Stimulated activated CD4-positive, alpha-beta T cell treated with anti-CD3 and anti-CD28 coated beads, TNF-alpha, amount 100 ng/mL, for 1 hour (primary cell): ENCODE measurements at places on chromosomes 16 and 17.

- no peak for DNase-seq
These were observed 4.2 kb downstream of the SYT17 start for GRCh38 chr16:19172098-19172780.

- DNase-seq, result no peak
These were observed 202.2 kb upstream of the CHMP6 start for GRCh38 chr17:80789356-80789902.

- DNase-seq, result no peak
These were observed 230.4 kb downstream of the C16orf78 start for GRCh38 chr16:49603956-49604355.

- no peak for DNase-seq
These were observed 196.2 kb upstream of the DYNLRB2 start for GRCh38 chr16:80344570-80344969.

GRCh38 chr17:53032861-53033271, 789.9 kb upstream of the KIF2B start:
- no peak for DNase-seq

DNA sequence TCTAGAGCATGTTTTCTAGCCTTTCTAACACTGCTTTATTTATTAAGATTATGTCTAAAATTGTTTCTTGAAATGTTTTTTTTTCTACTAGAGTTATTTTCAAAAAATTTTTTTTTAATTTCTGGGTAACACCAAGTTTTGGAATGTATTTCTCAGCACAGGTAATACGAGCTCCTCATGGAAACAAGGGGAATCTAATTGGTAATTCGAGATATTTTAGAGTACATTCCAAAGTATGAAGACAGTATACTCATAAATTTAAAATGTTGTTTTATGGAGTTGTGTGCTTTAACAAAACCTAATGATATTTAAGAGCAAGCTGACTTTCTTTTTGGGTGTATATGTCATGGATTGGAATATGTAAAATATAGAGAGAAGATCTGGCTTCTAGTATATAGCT, 42.4 kb downstream of the OMG start:
- DNase-seq, result no peak

GRCh38 chr17:76270770-76271668, 5.9 kb downstream of the UBALD2 start:
- no peak for DNase-seq

- DNase-seq, result no peak
These were observed 77.3 kb downstream of the CEP112 start for GRCh38 chr17:66114609-66115008.

DNA sequence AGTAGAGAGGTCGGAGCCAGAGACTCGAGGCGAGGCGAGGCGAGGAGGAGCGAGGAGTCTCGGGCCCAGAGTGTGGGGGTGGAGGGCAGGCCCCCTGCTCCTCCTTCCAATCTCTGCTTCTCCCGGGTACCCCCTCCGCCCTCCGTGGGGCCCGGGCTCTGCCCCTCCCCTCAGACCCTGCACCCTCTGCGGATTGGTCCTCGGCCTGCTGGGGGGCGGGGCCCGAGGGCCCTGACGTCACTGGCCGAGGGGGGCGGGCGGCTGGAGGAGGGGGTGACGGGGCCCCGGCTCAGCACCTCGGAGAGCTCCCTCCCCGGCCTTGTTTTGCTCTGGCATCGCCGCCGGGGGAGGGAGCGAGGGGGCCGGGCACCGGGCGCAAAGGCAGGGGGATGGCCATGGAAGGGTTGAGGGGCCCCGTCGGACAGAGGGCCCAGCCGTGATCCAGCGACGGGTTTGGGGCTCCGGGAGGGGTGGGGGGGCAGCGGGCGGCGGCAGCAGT, at the start of gene RUNDC3A:
Gene RUNDC3A, plus strand, starts transcription at position 282 of the 499 bp plus-strand sequence. CDS start 232 bp downstream, outside the sequence.
- DNase-seq, result peak; percentile 59

GRCh38 chr16:4008116-4008515, 108.1 kb downstream of the ADCY9 start:
- DNase-seq, result no peak

DNA sequence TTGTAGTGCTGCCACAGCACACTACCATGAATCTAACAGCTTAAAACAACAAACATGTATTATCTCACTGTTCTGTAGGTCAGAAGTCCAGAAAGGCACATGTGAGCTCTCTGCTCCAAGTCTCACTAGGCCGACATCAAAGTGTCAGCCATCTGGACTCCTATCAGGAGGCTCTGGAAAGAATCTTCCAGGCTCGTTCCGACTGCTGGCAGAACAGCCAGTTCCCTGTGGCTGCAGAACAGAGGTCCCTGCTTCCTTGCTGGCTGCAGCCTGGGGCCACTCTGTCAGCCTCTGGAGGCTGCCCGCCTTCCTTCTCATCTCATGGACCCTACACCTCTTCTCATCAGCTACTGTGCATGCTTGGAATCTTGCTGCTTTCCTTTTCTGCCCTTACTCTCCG, 168.9 kb downstream of the CBLN1 start:
- no peak for DNase-seq

DNA sequence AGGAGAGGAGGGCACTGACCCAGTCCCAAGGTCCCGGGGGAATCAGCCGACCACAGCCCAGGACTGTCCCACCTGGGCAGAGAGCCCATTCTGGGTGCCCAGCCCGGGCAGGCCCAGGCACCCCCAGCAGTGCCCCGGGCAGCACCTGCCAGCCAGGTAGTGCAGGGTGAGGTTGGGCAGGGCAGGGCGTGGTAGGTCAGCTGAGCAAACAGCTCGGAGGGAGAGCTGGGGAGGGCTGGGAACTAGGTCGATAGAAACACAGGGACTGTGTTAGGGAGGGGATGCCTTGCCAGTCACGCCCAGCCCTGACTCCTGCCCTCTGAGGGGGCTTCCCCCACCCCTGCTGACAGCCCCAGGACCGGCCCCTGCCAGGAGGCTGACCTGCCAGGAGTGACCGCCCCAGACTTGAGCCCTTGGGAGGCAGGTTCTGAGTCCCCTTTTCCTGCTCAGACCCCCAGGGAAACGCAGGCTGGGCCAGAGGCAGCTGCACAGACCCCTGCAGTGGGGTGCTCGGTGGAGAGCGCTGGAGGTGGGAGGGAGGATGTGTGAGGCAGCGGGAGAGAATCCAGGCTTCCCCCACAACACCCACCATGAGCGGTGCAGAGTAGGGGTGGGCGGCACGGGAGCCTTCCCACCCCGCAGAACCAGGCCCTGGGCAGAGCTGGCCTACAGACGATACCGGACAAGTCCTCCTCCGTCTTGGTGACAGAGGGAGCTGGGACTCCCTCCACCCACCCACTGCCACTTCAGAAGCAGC, 4.7 kb downstream of the HS3ST6 start:
- no peak for DNase-seq

GRCh38 chr16:10922328-10923145, 19.7 kb downstream of the DEXI start:
- no peak for DNase-seq

DNA sequence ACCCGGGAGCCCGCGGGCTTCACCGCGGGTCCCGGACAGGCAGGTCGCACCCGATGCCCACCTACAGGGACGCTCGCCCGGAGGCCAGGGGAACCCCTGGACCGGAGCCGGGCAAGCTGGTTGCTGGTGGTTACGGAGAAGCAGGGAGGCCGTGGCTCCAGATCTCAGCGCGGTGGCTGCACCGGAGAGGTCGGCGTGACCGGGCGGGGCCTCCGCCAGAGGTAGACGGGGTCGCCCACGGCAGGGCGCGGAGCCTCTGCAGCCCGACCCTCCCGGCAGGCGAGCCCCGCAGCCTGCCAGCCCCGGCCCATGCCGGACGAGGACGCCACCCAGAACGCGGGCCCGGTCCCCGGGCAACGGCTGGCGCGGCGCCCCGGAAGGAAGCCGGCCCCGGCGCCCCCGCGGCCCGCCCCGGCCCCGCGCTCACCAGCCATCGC, 341 bp downstream of the PCYT2 start:
- DNase-seq, result no peak

DNA sequence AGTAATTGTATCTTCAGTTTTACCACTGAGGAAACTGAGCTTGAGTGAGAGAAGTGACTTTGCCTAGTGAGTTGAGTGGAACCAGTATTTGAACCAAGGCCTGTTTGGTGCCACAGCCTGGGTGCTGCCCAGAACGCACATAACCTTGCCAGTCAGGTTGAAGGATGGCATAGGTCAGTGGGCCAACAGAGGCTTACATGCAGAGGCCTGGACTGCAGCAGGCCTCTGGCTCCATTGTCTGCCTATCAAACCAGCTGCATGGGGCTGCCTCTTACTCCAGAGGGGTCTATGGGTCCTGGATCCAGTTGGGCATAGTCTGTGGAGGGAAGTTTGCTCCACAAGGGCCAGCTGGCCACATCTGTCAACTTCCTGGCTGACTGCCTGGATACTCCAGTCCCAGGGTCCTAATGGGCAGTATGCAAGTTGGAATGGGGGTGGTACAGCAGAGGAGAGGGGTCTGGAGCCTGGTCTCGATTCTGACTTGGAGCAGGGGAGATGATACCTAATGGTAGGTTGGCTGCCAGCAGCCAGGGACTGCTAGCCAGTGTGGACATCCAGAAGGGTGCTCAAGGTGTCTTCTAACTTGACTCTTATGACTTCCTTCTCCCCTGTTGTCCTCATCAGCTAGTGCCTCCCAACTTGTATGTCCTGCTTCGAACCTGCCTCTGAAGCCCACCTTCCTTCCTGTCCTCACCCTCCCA, 11.1 kb upstream of the RNF112 start:
- DNase-seq, result no peak

- no peak for DNase-seq
These were observed 9.5 kb downstream of the ABCA9 start for GRCh38 chr17:69050999-69051775.

DNA sequence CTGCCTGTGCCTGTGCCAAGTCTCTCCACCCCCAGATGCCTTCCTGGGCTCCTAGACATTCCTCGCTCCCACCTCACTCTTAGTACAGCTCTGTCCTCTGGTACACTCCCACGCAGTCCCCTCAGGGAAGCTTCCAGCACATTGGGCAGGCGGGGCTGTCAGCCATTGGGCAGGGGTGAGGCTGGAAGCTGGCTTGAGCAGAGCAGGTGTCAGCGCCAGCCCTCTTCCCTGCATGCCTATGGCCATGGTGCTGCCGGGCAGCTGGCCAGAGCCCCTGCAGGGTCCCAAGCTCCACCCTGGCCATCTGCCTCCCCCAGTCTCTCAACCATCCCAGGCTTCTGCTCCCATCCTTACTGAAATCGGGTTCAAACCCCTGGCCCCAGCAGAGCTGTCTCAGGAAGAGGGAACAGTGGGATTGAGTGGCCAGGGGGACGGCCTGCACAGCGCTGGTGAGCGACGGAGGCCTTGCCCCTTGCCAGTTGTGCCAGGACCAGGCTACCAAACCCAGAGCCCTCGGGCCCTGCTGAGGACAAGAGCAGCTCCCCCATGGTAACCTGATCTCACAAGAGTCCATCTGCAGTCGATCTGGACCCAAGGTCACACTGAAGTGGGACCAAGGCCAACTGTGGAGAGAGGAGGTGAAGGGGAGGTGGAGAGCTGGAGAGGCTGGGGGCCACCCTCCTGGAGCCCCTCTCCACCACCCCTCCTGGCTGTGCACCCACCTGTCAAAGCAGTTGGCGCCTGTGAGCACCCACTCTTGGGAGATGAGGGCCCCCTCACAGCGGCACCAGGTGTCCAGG, 2.4 kb upstream of the B9D1 start:
- no peak for DNase-seq

DNA sequence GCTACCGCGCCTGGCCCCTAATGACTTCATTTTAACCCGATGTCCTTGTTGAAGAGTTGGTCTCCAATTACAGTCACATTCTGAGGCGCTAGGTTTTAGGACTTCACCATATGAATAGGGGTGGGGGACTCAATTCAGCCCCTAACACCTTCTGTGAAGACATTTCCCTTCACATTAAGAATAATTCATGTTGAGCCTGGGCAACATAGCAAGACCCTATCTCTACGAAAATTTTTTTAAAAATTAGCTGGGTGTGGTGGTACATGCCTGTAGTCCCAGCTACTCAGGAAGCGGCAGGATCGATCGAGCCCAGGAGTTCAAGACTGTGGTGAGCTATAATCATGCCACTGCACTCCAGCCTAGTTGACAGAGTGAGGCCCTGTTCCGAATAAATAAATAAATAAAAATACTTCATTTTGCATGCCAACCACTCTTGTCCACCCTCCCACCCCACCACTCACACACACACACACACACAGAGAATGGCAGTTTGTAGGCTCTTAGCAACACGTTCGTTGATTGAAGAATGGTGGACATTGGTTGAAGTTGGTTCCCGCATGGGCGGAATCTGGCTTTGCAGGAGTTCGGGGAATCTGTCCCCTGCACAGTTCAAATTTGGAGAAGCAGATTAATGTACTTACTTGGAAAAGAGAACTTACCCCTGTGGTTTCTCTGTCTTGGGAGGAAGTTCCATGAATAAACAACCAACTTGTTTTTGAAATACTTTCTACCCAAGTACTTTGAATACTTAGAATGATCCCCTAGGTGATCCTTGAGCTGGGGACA, 27.8 kb upstream of the TVP23A start:
- no peak for DNase-seq

- DNase-seq, result no peak
These were observed 7.6 kb downstream of the TUFM start for GRCh38 chr16:28838558-28838918.

GRCh38 chr17:32943206-32943605, 15.3 kb downstream of the TMEM98 start:
- no peak for DNase-seq

- DNase-seq, result no peak
These were observed 97.1 kb upstream of the AKTIP start for GRCh38 chr16:53600126-53600525.

- DNase-seq, result no peak
These were observed 152.7 kb upstream of the GSE1 start for GRCh38 chr16:85460252-85461021.

GRCh38 chr17:50589095-50589705, 28.7 kb downstream of the CACNA1G start:
- DNase-seq, result no peak

DNA sequence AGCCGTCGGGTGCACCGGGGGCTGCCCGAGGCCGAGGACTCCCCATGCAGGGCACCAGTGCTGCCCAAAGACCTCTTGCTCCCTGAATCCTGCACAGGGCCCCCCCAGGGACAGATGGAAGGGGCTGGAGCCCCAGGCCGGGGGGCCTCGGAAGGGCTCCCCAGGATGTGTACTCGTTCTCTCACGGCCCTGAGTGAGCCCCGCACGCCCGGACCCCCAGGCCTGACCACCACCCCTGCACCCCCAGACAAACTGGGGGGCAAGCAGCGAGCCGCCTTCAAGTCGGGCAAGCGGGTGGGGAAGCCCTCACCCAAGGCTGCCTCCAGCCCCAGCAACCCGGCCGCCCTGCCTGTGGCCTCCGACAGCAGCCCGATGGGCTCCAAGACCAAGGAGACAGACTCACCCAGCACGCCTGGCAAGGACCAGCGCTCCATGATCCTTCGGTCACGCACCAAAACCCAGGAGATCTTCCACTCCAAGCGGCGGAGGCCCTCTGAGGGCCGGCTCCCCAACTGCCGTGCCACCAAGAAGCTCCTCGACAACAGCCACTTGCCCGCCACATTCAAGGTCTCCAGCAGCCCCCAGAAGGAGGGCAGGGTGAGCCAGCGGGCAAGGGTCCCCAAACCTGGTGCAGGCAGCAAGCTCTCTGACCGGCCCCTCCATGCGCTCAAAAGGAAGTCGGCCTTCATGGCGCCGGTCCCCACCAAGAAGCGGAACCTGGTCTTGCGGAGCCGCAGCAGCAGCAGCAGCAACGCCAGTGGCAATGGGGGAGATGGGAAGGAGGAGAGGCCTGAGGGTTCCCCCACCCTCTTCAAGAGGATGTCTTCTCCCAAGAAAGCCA, 40.6 kb downstream of the SREBF1 start:
- no peak for DNase-seq
